ENCODE measurements at places on chromosomes 2 and 18.

DNA sequence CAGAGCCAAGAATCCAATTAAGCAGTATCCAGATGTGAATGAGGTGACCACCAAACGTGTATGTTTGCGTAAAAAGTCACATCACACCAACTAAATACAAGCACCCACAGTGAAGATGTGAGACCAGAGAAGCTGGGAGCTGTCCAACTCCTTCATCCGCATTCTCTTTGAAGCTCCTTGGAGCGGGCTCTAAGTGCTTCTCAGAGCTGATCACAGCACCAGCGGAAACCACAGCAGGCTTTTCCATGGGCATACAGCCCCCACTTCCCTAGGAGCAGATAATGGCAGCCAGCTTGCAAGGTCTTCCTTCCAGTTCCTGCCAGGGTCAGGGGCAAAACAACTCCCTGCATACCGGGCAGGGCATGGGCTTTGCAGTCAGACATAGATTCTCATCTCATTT is 36.4 kb downstream of the REEP1 start:
- no peak for DNase-seq

DNA sequence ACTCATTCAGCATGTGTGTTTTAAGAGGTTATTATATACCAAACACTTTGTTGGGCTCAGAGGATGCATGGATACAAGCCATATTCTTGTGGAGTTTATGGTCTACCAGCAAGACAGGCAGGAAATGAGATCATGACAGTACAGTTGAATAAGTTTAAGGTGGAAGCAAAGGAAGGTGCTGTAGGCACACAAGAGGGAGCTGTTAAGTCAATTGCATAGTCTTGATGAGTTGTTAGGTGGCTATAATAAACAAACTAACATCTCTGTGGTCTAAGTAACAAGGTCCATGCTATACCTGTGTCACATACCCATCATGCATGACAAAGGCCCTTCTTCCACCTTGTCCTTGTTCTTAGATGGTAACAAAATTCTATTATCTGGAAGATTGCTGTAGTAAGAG is 538.3 kb downstream of the CNTNAP5 start:
- no peak for DNase-seq

DNA sequence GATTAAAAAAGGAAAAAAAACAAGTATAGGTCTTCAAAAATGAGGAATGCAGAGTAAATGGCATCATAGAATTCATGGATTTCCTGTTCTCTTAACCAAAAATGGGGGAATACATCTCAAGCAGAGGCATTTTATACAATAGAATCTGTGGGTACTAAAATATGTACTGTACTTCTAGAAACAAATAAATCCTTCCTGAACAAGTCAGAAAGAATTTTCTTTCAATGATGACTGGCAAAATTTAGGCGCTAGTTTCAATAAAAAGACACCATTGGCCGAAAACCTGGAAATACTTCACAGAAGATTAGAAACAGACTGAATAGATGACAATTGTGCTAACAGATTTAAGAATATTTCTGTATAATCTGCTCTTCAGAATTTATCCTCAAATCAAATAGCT is 15.1 kb downstream of the TRAK2 start:
- DNase-seq = no peak

DNA sequence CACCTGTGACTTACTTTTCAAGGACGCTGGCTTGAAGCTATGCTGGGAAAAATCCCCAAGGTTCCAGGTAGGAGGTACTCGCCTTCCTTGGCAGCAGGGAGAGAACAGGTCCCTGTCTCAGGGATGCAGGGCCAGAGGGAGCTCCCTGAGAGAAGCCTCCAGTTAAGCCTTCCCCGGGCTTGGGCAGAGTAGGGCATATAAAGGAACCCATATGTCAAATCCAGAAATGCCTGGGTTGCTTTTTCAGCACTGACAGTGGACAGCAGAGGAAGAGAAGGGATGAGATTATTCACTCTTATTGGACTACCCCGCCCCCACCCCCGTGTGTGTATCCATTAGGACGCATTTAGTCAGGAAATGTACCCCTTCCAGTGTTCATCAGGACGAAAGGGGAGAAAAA is 89.3 kb upstream of the TEX51 start:
- no peak for DNase-seq

DNA sequence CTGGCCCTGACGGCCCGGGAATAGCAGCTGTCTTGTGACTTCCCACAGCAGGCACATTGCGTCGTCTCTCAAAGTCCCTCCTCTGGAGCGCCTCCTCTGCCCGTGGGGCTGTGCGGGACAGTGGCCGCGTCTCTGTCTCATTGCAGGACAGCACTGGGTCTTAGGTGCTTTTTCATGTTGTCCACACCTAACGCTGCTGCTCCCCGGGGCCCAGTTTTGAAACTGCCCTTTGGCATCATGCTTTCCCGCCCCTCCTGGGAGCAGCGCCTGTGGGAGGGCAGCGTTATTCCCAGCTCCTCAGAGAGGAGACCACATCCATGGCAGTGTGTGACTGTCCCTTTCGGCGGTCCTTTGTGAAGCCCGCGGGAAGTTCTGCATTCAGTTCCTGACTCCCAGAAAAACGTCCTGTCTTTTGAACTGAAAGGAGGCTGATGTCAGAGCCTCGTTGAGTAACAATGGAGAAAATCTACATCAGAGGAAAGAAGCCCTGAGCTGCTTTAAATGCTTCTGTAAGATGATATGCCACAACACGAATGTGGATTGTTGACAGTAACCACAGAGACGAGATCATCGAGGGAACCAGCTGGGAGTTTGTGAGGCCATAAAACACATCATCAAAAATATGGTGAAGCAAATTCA is 226.0 kb downstream of the FAM210A start:
- no peak for DNase-seq

DNA sequence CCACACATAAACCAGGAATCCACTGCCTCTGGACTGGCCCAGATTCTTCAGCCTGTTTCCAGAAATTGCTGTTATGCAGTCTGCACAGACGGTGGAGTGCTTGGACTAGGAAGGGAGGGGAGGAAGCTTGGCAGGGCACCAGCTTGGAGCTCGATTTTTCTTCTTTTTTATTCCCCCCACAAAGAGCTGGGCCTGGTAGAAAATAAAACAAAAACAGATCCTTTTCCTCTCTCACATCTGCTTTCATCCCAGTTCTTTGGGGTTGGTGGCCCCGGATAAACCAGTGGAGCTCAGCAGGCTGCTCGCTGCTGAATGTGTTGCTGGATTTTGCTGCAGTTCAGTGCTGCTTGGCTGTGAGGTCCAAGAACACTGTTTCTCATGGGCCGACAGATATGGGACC is 16.0 kb downstream of the LRRTM1 start:
- DNase-seq = no peak

GRCh38 chr2:155630760-155631159 is 701.8 kb downstream of the NR4A2 start:
- no peak for DNase-seq

- DNase-seq = no peak
Observed at GRCh38 chr2:228509021-228509420, 327.5 kb upstream of the SPHKAP start.

- no peak for DNase-seq
Observed at GRCh38 chr2:69375494-69376353, 11.3 kb downstream of the GFPT1 start.

GRCh38 chr2:49240608-49241007 is 86.3 kb upstream of the FSHR start:
- no peak for DNase-seq

Data from T47D (cell line).